ENCODE measurements at places on chromosomes 4 and X.

- no peak for DNase-seq
Observed at GRCh38 chr4:187480146-187481145, 515.1 kb upstream of the ZFP42 start.

GRCh38 chr4:169803413-169803812 lies 45.7 kb upstream of the HPF1 start:
- DNase-seq = no peak

- no peak for DNase-seq
Observed at GRCh38 chrX:15214588-15214987, 55.3 kb downstream of the ASB9 start.

DNA sequence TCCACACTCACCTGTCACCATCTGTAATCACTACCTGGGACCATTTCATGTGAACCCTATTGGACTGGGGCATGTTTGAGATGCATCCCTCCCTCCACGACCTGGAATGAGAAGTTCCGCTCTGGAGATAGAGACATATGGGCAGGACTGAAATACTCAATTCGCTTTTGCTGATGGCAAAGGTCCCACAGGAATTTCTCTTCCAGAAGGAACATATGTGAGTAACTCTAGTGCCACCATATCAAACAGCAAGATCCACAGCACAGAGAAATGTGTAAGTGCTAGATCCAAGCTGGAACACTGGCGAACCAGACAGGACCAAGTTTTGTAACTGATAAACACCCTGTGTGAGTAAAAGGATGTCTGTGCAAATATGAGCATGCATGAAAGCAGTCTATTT lies 43.9 kb downstream of the SEL1L3 start:
- DNase-seq = no peak

All from activated gamma-delta T cell treated with anti-CD3 and anti-CD28 coated beads, Interleukin-2, amount 50 U/mL, for 16 hours (primary cell).